ENCODE measurements at places on chromosomes 11 and 22.

GRCh38 chr22:31719850-31720471 lies 30.0 kb downstream of the PRR14L start:
- no peak for DNase-seq

GRCh38 chr11:33620423-33621171 lies 80.0 kb downstream of the C11orf91 start:
- peak; percentile 82 for DNase-seq

DNA sequence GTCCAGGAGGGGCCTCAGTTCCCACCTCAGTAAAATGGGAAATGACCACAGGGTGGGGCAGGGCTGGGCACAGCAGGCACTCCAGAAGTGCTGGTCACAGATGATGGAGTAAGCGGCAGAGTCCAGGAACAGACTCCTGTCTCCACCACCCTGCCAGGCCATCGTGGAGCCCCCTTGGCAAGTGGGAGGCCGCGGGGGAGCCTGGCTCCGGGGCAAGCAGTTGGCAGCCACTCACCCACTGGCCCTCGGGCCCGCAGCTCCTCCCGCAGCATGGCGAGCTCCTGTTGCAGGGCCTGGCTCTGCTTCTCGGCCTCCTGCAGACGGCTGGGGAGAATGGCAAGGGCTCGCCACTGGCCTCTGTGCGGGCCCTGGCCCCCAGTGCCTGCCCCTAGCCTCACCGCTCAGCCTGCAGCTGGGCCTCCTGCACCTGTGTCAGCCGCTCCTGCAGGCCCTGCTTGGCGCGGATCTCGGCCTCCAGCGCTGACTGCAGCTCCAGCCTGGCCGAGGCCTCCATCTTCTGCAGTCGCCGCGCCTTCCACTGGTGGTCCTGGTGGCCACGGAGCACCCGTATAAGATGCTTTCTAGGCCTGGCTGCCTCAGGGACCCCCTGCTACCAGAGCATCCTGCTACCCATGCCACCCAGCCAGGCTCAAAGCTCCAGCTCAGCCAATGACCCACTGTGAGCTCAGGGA lies 10.3 kb downstream of the CDC42BPG start:
- DNase-seq = no peak

DNA sequence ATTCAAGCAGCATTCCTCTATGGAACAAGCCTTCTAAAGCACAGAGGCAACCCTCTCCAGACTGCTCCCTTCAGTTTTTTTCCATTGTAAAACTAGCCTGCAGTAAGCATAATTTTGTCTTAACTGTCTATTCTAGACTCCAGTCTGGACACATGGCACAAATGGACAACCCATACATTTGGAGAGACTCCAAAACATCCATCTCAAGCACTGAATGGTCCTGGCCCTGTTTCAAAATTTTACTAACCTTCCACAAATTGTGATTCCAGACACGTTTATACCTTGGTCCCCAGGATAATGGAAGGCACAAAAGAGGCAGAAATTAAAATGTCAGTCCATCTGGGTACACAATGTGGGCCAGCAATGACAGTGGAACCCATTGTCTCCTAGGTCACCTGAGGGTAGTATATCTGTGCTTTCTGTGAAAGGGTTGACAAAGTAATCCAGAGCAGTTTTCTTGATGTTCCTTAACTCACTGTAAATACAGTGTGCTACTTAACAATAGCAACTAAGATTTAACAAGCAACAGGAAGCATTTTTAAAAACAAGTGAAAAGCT lies 16.2 kb upstream of the SESN3 start:
- no peak for DNase-seq

DNA sequence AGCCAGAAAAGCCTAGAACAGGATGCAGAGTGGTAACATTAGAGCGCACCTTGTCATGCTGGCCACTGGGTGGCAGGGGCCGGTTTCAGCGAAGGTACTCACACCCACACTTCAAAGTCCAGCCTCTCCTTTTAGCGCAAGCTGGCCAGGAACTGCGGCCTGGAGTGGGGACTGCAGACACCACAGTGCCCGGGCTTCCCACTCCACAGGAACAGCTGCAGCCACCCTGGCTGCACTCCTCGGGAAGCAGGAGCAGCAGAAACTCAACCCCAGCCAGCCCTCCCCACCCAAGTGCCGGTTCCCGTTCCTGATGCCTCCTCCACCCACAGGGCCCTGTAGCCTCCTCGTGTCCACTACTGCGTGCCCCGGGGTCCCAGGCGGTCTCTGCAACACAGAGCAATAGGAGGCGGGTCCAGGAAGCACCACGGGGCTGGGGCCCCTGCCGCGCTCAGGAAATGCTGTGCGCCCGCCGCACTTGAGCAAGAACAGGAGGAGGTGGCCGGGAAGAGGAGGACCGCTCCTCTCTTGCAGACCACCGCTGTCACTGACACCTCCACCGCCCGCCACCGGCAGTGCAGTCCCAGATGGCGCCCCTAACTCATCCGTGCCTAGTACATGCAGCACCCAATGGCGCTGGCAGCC lies 2.2 kb downstream of the RFPL2 start:
- peak; percentile 39 for DNase-seq

GRCh38 chr22:36514766-36515165 lies 7.9 kb upstream of the FOXRED2 start:
- no peak for DNase-seq

GRCh38 chr11:31005202-31005601 lies 364.3 kb downstream of the DCDC1 start:
- no peak for DNase-seq

DNA sequence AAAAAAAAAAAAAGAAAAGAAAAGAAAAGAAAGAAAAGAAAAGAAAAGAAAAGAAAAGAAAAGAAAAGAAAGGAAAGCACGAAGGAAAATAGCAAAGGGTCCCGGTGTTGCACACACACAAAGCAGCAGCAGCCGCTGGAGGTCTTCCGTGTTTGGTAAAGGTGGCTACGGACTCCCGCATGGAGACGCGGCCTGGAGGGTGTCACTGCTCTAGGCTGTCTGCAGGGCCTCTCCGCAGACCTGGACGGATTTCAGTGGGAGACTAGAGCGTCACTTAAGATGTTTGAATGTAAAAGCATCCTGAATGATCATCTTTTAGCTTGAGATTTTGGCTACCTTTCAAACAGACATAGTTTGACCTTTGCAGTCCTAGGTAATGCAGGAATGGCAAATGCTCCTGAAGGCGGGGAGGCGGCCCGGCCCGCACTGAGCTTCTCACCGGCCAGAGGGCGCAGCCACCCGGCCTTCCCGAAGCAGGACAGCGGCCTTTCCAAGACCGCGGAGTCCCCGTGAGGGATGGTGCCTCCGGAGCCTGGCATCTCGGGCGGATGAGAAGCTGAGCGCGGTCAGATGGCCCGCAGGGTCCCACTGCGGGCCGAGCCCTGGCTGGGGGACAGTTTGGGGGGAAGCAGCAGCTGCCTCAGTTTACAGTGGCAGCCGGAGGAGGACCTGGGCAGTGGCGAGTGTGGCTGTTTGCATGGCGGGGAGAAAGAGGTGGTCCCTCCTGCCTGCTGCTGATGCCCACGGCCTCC lies 18.5 kb downstream of the KRTAP5-5 start:
- DNase-seq = no peak

GRCh38 chr11:88813233-88813915 lies 252.4 kb downstream of the GRM5 start:
- no peak for DNase-seq

- DNase-seq = no peak
Observed at GRCh38 chr11:23780231-23780630, 716.6 kb upstream of the LUZP2 start.

DNA sequence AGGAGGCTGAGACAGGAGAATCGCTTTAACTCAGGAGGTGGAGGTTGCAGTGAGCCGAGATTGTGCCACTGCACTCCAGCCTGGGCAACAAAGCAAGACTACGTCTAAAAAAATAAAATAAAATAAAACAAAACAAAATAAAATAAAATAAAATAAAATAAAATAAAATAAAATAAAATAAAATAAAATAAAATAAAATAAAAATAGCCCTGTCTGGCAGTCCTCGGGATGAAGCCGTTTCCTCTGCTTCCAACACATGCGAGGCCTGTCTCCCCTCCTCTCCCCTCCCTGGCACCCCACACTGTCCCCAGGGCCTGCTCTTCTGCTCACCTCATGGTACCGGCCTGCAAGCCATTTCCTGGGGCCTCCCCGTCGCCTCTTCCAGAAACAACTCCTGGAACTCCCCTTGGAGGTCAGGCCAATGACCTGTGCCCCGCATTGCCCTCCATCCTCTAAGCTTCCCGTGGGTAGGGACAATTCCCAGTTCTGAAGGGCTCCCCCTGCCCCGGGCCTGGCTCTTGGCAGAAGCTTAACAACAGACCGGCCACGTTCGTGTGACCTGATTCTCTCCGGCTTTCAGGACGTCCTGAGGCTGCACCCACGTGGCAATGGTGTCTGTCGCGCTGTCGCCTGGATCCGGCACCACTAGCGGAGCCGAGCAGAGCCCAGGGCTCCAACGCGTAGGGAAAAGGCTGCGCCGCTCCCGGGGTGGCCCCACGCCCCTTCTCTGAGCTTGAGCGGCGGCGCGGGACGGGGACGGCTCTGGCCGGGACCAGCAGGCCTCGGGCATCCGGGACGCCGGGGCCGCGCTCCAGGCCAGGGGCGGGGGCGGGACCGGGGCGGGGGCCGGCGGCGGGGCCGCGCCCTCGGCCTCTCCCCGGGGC lies 456 bp upstream of the PARVB start:
- no peak for DNase-seq

- DNase-seq = no peak
Observed at GRCh38 chr11:7079545-7080135, 9.2 kb upstream of the RBMXL2 start.

DNA sequence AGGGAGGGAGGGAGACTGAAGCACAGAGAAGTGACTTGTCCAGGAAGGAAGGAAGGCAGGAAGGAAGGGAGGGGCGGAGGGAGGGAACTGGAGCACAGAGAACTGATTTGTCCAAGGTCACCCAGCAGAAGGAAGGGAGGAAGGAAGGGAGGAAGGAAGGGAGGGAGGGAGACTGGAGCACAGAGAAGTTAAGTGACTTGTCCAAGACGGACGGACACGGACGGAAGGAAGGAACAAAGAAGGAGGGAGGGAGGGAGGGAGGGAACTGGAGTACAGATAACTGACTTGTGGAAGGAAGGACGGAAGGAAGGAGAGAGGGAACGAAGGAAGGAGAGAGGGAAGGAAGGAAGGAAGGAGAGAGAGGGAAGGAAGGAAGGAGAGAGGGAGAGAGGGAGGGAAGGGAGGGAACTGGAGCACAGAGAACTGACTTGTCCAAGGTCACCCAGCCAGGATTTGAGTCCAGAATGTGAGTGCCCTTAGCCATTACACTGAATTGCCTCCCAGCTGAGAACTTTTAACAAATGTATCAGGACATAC lies 1.5 kb downstream of the SLC35F2 start:
- peak; percentile 33 for DNase-seq

GRCh38 chr11:26442131-26442530 lies 110.2 kb downstream of the ANO3 start:
- DNase-seq = no peak

- no peak for DNase-seq
Observed at GRCh38 chr11:117931971-117932370, 2.8 kb upstream of the TMPRSS13 start.

DNA sequence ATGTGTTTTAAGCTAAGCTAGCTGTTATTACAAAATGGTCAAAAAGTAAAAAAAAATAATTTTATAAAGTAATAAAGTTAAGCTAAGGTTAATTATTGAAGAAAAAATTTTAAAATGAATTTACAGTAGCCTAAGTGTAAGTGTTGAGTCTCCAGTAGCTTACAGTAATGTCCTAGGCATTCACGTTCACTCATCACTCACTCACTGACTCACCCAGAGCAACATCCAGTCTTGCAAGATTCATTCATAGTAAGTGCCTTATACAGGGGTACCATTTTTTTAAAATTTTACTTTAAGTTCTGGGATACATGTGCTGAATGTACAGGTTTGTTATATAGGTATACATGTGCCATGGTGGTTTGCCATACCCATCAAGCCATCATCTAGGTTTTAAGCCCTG lies 11.6 kb upstream of the OOSP4B start:
- no peak for DNase-seq

DNA sequence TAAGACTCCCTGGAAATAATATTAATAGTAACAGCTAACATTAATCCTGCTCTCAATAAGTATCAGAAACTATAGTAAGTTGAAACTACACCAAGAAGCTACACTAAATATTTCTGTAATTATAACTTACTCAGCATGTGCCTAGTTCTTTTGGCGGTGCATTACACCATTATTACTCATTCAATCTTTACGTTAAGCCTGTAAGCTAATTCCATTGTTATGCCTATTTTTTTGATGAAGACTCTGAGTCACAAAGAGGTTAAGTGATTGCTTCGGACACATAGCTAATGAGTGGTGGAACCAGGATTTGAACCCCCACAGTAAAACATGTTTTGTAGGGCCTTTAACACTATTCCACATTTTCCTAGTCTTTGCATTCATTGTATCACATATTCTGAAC lies 111.6 kb downstream of the RASSF10 start:
- DNase-seq = no peak

DNA sequence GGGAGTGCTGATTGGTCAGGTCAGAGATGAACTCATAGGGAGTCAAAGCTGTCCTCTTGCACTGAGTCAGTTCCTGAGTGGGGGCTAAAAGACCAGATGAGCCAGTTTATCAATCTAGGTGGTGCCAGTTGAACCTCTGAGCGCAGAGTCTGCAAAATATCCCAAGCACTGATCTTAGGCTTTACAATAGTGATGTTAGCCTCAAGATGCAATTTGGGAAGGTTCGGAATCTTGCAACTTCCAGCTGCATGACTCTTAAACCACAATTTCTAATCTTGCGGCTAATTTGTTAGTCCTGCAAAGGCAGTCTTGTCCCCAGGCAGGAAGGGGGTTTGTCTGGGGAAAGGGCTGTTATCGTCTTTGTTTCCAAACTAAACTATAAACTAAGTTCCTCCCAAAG lies 92.3 kb upstream of the PARVA start:
- no peak for DNase-seq

- DNase-seq = no peak
Observed at GRCh38 chr11:8239536-8240228, 24.0 kb downstream of the LMO1 start.

- no peak for DNase-seq
Observed at GRCh38 chr11:113614097-113614496, 92.0 kb downstream of the TMPRSS5 start.

DNA sequence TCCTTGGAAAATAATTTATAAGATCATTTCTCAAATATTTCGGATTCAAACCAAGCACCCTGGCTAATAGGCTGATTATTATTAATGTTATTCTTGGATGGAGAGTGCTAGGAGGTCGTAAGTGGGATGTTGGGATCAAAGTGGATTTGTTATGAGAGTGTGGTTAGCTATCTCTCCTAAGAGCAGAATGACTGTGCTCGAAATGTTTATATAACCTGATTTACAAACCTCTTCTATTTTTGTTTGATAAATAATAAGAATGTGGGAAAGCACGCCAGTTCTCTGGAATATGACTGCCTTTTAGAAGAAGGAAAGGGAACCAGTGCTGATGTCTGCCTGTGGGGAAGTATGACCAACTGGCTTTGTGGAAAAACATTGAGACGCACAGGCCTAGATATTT lies 527.5 kb downstream of the NTM start:
- DNase-seq = no peak

- no peak for DNase-seq
Observed at GRCh38 chr22:42967933-42968332, 47.0 kb downstream of the PACSIN2 start.

GRCh38 chr11:79708319-79708932 lies 267.6 kb upstream of the TENM4 start:
- DNase-seq = peak; percentile 23

- no peak for DNase-seq
Observed at GRCh38 chr22:37925767-37926166, 19.7 kb downstream of the MICALL1 start.
